ENCODE measurements at places on chromosomes 2 and 18.

DNA sequence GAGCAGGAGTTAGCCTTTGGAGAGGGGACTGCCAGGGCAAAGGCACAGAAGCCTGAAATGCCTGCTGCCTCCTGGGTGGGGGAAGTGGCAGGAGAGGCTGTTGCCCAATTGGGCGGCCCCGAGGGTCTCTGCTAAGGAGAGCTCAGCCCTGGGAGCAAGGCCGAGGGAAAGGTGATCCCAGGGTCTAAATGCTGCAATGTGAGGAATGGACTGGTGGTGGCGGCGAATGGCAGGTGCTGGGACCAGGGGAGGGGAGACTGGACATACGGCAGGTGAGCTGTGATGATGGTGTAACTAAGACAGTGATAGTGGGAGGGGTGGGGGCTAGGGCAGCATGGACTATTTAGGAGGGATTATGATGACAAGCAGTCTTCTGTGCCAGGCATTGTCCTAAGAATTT, 104.0 kb downstream of the DYSF start:
- no peak for DNase-seq

DNA sequence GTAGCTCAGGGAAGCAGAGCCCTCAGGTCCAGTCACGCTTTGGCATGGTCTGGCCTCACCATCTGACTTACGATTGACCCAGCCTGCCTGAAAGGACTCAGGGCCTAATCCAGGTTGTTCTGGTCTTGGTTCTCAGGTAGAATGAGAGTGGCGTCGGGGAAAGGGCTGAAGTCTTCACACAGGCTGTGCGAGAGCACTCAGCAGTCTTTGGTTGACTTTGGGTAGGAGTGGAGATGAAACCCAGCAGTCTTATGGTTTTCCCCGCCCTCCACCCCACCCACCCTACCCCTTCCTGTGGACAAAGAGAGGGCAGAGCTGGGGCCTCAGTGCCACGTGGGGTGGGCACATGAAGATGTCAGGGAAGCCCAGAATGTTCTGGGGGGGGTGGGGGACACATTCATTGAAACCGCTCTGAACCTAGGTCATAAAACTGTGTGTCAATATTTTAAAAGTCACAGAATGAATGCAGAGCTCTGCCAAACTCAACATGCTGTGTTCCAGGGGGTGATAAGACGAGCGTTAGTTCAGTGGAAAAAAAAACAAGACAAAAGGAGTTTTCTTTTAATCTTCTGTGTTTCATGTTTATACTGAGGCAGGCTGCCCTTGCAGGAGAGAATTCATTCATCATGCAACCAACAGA, 58.6 kb upstream of the ALPP start:
- no peak for DNase-seq

GRCh38 chr2:46493241-46493970, 14.0 kb downstream of the TMEM247 start:
- no peak for DNase-seq

GRCh38 chr18:79572093-79572780, 107.4 kb upstream of the CTDP1 start:
- no peak for DNase-seq

DNA sequence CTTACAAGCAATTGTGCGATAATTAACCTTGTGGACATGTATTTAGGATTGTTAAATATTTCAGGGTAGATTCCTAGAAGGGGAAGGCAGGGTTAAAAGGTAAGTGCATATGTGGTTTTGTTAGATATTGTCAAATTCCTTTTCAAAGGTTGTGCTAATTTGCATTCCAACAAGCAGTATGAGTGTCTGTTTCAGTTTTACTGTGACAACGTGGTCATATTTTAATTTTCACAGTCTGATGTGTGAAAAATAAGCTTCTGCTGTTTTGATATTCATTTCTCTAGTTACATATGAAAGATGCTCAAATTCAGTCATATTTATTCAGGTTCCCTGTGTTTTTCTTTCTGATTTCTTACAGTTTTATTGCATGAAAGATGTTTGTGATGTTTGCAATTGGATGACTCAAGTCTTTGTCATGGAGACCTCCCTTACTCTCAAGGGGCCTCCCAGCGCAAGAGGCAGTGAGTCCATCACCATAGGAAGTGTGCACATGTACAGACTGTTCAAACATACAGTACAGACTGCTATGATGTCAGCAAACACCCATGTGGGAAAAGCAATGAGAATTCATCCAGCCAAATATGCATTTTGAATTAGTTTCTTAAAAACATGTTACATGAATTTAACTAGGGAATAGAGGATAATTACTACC, 310.8 kb downstream of the GALR1 start:
- DNase-seq: no peak

DNA sequence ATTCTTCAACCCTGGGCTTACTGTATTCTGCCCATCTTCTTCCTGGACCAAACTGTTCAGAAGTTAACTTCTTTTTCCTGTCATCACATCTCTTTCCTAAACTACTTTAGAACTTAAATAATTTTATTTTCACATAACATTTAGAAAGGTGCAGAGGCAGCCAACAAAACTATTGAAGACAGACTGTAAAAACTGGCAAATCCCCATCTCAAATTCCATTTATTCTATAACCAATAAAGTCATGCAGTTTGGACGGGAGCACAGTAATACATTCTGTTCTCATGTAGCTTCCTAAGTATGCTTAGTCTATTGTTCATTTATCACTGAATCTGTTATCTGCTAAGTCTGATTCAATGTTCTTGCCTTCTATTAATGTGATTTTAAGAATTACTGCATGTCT, 99.1 kb downstream of the SMAD2 start:
- no peak for DNase-seq

DNA sequence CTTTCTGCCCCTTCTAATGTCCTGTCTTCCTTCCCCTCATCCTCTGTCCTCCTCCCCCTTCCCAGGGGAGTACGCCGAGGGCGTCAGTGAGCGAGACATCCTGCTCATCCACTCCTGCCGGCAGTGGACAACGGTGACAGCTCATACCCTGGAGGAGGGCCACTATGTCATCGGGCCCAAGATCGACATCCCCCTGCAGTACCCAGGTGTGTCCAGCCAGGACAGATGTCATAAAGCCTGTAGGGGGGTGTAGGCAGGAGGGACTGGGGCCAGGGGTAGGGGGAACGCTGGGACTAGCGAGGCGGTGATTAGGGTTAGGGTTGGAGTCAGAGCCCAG, 3.4 kb downstream of the GAREM2 start:
- DNase-seq: no peak

DNA sequence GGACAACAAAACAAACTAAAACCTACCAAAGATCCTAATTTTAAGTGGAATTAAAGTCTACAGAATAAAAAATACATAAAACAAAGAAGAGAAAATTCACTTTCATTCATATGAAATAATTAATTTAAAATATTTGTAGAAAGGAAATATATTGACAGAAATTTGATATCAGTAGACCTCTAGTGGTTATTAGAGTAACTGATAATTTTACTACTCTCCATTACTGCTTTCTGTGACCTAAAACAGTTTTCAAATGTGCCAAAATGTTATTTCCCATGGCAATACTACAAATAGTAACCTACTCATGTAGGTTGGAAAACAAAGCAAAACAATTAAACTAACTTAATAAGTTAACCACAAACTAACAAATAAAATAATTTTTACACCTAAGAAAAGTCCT, 147.1 kb downstream of the NOL4 start:
- no peak for DNase-seq

DNA sequence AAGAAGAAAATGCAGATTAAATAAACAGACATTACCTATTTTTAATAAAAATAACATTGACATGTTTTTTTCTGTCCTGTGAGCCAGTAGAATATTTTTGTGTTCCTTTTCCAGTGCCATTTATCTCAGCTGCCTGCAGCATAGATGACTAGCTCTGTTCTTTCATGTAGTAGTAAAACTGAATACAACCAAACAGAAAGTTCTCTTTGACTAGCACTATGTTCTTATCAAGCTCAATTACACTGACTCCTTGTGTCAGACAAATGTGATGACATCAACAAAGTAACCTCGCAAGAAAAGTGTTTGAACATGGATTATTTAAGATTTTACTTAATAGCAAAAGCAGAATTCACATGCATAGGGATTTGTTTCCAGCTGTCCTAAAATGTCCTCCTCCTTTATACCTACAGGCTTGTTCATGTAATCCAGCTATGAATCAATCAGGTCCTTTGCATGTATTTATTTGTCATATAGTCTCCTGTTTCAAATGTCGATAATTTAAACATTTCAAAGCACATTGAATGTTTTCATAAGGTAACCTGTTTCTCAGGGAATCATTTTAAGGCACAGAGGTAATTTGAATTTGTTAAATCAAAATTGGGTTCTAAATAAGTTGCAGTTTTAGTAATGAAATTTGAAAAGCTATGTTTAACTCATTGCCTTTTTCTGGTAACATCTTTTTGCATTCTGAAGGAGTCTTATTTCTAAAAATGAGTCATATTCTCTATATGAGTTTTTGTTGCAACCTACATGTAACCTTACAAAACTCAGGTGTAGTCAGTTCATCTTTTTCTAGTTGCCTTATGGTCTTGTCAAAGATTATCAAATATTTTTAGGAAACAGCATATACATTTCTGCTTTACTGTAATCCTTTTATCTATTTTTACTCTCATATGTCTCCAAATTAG, 215.3 kb upstream of the GULP1 start:
- no peak for DNase-seq

GRCh38 chr2:206477296-206477695, 34.0 kb downstream of the ADAM23 start:
- DNase-seq: no peak

- DNase-seq: no peak
Measured at GRCh38 chr2:186617771-186618170, 27.9 kb downstream of the ITGAV start.

- no peak for DNase-seq
Measured at GRCh38 chr2:224442071-224442967, 40.4 kb upstream of the FAM124B start.

- no peak for DNase-seq
Measured at GRCh38 chr2:112819081-112819480, 17.5 kb downstream of the IL1B start.

GRCh38 chr2:170313347-170313991, 135.5 kb downstream of the MYO3B start:
- no peak for DNase-seq
